Upper lobe of right lung (tissue), 1 donor: ENCODE measurements at places on chromosomes 12 and 14. TPM values are rescaled to one million over a fixed set of nuclear protein-coding genes. Genes with fewer than 3 reads are reported as not detected.

- DNase-seq, result no peak
Observed at GRCh38 chr14:105411985-105412770, 7.4 kb upstream of the MTA1 start.

DNA sequence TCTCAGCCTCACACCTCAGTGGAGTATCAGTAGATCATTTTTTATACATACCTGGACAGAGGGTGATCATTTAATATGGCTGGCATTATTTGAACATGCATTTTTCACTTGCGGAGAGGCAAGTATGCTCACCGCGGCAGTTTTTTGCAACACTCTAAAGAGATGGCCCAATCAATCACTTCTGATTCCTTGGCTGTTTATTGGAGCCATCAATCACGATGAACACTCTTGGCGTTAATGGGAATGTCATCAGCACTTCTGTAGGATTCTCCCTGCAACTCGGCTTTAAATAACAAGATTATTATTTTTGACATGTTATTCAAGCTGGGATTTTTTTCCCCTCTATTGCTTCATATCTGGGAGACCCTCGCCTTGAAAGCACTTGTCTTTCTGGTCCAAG is 46.9 kb upstream of the SLC24A4 start:
- no peak for DNase-seq

GRCh38 chr12:133106253-133106652 is 23.8 kb downstream of the ZNF891 start:
- no peak for DNase-seq

DNA sequence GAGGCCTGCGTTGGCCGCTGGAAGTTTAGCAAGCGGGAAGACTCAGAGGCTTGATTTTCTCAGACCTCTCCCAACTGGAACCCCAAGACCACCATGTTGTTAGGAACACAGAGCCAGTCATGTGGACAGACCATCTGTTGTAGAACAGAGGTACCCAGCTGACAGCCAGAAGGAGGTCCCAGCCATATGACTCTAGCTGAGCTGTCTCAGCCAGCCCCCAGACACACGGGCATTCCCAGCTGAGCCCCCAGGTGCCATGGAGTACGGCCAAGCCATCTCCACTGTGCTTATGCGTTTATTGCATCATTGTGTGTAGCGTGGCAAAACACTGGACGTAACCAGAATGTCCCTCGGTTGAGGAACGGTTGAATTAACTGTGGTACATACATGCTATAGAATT is 421.9 kb downstream of the TMEM132D start:
- DNase-seq, result no peak

GRCh38 chr14:101010293-101010692 is 106.8 kb upstream of the RTL1 start:
- peak; percentile 37 for DNase-seq

GRCh38 chr12:54882079-54882478 is 27.8 kb downstream of the MUCL1 start:
- DNase-seq, result no peak

- DNase-seq, result no peak
Observed at GRCh38 chr12:87272851-87273250, 756.4 kb downstream of the C12orf50 start.

DNA sequence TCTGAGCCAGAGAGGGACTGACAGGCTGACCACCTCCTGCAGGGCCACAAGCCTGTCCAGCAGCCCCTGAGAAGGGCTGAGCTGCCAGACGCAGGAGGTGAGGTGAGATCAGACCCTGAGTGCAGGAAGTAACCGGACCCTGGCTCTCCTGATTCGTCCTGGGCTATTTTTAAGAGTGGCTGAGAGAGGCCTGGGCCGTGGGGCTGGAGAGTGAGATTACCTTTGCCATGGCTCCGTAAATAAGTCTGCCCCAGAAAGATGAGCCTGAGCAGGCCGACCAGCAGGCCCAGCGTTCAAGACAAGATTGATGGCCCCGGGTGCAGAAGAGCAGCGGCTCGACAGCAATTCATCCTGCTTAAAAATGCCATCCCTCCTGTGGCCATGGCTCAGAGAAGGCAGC is 54.2 kb downstream of the SPTB start:
- no peak for DNase-seq

- DNase-seq, result no peak
Observed at GRCh38 chr12:130097342-130097741, 64.9 kb upstream of the FZD10 start.

- peak; percentile 56 for DNase-seq
Observed at GRCh38 chr12:51921017-51921725, 13.9 kb downstream of the ACVRL1 start.

GRCh38 chr12:93645702-93646101 is 31.5 kb upstream of the CRADD start:
- no peak for DNase-seq

GRCh38 chr12:20950248-20950647 is 139.7 kb downstream of the SLCO1B3 start:
- no peak for DNase-seq

- no peak for DNase-seq
Observed at GRCh38 chr14:77746064-77746702, 14.8 kb downstream of the SNW1 start.

DNA sequence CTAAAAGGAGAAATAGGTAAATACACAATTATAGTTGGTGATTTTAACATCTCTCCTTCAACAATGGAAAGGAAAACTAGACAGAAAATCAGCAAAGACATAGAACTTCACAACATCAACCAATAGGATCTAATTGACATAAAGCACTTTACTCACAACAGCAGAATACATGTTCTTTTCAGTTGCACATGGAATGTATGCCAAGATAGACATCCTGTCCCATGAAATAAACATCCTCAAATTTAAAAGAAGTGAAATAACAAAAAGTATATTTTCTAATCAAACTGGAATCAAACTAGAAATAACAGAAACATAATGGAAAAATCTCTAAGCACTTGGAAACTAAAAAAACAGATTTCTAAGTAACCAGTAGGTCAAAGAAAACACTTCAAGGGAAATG is 296.2 kb upstream of the RGS6 start:
- DNase-seq, result no peak

DNA sequence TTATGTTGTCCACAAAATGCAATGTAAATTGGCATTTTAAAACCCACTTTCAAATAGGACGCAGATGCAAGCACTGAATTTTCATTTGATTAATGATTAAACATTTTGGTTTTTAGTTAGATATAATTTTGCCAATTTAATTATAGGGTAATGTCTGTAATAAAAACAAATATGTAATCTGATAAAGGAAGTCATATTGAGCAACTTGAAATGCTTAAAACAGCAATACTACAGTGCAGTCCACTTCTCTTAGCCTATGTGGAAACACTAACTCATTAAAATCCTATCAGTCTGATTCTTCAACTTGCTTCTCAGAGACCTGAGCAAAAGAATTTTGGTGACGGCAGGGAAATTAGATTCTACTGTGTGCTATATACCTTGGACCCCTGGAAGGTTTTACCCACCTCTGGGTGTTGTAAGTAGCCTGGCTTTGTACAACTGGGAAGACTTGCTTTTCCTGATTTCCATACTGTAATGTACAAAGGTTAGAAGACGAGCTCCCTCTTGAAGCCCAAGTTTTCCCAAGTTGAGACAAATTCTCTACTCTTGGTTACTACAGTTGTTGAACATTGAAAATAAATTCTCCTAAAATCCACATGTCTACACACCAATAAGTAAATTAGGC is 4.1 kb downstream of the TRHDE start:
- no peak for DNase-seq

DNA sequence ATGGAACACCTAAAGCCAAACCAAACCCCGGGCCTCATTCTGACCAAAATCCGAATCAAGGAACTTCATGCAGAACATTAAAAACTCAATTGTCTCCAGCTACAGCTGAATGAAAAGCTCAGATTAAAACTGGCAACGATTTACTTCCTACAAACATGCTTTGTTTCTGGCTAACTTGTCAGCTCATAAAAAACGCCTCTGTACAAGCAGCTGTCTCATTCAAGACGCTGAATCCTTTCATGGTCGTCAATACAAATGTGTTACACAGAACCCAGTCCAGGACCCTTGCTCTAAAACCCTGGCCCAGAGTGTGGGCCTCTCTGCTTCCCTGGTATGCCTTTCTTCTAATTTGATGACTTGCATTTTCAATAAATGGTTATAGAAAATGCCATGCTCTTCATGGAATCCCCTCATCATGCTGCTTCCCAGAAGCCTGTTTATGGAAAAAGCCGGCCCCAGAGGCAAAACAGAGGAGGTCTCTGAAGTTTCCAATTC is 183.1 kb downstream of the PHLDA1 start:
- DNase-seq, result no peak

DNA sequence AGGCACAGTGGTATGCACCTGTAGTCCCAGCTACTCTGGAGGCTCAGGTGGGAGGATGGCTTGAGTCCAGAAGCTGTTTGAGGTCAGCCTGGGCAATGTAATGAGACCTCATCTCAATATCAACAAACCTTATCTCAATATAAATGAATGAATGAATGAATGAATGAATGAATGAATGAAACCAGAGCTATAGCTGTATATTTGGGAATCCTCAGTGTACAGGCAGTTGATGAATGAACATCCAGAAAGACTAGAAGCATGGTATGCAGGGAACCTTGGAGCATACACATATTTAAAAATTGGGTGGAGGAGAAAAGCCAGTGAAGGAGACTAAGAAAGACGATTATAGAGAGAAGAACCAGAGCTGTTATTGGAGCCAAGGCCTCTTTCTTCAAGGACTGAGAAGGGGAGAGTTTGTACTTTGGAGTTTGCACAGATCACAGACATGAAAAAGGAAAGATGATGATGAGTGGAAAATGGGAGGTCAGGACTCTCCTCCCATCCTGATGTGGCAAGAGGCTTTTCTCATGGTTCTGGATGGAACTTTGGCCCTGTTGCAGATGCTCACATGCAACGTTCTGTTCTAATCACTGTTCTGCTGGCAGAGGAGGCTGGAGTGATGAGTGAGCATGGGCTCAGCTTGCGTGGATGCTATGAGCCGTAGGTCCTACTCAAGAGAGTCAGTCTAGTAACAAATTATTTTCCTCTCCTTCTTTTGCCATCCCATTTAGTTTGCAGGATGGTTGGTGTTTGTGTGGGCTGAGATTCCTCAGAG is 114.4 kb downstream of the PRKCH start:
- no peak for DNase-seq

GRCh38 chr14:49959822-49960408 is 67.0 kb downstream of the ARF6 start:
- no peak for DNase-seq

GRCh38 chr14:67377916-67378315 is 17.8 kb downstream of the EIF2S1 start:
- no peak for DNase-seq

DNA sequence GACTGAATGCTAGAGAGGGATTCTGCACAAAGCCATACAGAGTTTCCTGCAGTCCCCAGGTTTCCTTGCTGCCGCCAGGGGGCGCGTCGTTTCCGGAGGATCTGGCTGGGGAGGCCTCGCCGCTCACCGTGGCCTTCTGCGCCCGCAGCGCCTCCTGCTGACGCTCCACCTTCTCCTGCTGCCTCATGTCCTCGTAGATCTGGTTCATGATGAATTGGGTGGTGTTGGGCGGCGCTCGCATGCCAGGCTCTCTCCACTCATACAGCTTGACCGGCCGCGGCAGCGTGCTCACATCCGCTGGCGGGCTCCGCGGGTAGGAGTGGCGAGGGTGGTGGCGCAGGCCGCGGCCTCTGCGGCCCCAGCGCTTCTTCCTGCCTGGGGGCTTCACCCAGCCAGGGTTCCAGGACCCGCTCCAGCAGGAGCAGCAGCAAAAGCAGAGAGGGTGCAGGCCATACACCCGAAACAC is 987 bp downstream of the CCER1 start:
- DNase-seq, result peak; percentile 63

- no peak for DNase-seq
Observed at GRCh38 chr14:72350215-72350614, 418.0 kb downstream of the RGS6 start.

GRCh38 chr14:91061056-91061887 is 831 bp upstream of the RPS6KA5 start:
- no peak for DNase-seq

DNA sequence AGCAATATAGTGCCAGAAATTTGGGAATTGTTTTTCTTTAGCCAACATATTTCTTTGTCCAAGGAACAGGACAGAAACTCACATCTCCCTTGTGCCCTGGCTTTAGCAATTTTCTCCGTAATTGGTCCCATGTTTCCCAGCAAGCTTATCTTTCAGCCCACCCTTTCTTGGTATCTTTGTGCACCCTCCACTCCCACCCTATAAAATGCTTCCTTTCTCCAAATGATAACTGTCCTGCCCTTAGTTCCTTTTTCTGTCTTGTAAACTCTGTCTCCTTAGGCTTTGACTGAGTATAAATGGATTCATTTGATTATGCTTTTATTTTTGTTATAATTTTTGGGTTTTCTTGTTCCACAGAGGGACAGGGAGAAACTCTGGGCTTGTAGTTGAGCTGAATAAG is 442.8 kb downstream of the ATP23 start:
- no peak for DNase-seq

GRCh38 chr12:92859650-92860386 is 69.3 kb downstream of the EEA1 start:
- no peak for DNase-seq

GRCh38 chr12:120540445-120540844 is 6.3 kb downstream of the RNF10 start:
- no peak for DNase-seq

- DNase-seq, result no peak
Observed at GRCh38 chr14:74973905-74974363, 18.5 kb upstream of the PGF start.

GRCh38 chr14:72501439-72501838 is 392.5 kb downstream of the DPF3 start:
- no peak for DNase-seq

GRCh38 chr14:39666386-39666785 is 234.2 kb upstream of the FBXO33 start:
- DNase-seq, result no peak

DNA sequence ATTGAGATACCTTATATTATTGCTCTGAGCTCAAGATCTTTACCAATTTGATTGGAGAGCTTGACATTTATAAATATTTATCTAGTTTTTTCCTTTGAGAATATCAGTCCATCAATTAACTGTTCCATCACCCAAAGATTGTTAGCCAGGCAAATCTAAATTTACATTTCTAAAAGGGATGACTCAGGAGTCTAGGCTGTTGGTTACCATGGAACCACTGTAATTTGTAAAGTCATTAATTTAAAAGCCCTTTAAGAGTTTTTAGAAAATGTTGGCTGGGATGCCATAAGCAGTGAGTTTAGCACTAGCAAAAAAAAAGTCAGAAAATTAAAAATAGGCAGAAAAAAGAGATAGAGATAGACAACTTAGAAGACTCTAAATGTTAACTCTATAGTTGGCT is 19.5 kb upstream of the SERPINA1 start:
- DNase-seq, result no peak

GRCh38 chr14:70812124-70812818 is 3.0 kb upstream of the MAP3K9 start:
- DNase-seq, result no peak

DNA sequence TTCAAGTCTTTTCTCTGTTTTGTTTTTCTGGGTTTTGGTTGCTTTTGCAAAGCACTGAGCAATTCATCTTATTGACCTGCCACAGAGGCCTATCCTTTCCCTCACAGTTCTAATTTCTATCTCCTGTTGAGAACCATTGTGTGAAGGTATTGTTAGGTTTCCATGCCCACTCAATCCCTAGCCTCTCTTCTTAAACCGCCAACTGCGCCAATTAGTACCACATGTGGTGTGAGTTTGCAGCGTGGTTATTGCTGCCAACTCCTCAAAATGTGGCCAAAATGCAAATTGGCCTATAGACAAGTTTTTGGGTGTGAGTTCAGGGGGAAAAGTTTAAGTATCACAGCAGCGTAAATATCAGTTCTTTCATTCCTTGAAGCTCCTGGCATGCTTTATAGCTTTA is 232.6 kb downstream of the FLRT2 start:
- no peak for DNase-seq

Gene TUBA1B
- 440 TPM for total RNA-seq

Gene KIF5A
- 0.14 TPM for total RNA-seq

Gene SLC25A47
- total RNA-seq, result not detected

Gene KRT72
- total RNA-seq, result not detected

Gene WNT1
- not detected for total RNA-seq
